Esophagus squamous epithelium (tissue), 5 donors: ENCODE measurements at places on chromosomes 4 and X. TPM values are rescaled to one million over a fixed set of nuclear protein-coding genes. Genes with fewer than 3 reads are reported as not detected.

The TIGD2 gene
- total RNA-seq, result 5.7 TPM

The TMEM187 gene
- 4.0 TPM for total RNA-seq

The GABRA4 gene
- total RNA-seq, result under 0.01 TPM

The BTK gene
- total RNA-seq, result 0.53 TPM

The FRMD7 gene
- not detected for total RNA-seq

The TEX13B gene
- total RNA-seq, result not detected

The RBBP7 gene
- total RNA-seq, result 65.2 TPM

The KLHL4 gene
- total RNA-seq, result 0.95 TPM

The FABP2 gene
- not detected for total RNA-seq
